ENCODE measurements at places on chromosomes 3 and 15.

GRCh38 chr3:21534462-21534861 is 216.5 kb downstream of the ZNF385D start:
- DNase-seq, result no peak

DNA sequence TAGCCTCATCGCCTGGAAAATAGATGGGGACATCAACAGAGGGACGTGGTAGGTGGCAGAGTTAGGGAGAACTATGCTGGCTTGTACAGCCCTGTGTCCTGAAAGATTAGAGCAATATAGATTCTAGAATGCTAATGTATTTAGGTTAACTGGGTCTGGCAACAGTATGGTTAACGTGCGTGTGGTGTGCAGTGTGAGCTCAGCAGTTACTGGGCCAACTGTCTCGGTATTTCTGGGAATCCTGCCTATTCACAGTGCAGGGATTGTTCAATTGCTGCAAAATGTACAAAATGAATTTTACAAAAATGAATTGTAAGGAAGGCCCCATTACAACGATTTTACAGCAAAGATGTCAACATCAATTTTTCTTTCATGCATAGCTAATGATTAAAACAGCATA is 20.6 kb downstream of the MEIS2 start:
- no peak for DNase-seq

DNA sequence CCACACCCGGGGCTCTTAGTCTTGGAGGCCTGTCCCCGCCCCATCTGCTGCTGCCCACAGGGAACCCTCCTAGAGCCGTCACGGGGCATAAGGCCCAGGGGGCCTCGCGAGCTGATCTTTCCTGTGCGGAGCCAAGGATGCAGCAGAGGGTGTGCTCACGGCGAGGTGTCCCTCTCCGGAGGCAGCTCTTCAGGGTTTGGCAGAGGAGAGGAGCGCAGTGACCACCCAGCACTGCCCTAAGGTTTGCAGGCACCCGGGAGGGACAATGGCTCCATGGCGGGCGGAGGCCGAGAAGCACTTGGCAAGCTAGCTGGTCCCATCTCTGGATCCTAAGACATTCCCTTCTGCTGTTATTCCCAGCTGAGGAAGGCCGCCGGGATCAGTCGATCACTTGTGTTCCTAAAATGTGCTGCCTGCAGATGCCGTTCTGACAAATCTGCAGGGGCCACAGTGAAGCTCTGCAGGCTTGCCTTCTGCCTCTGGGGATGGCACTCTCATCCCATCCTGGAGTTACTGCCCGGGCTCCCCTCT is 47.4 kb upstream of the PCSK6 start:
- DNase-seq, result no peak

DNA sequence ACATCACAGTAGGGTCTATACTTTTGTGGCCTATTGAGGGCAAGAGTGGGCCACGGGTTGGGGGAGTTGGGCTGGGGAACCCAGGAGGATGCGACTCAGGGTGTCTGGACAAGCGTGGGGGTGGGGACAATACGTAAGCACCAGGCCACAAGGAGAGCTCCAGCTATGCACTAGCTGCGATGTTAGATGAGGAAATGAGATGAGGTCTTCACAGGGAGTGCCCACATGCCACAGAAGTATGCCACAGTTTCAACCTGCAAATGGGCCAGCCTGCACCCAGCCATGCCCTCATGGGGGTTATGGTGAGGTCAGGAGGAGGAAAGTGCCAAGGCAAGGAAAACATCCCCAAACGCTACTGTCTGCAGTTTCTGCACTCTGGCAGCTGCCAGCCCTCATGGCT is 30.5 kb downstream of the CACNA2D2 start:
- DNase-seq, result no peak

GRCh38 chr3:9862391-9863057 is 17.5 kb downstream of the CIDEC start:
- DNase-seq, result no peak

DNA sequence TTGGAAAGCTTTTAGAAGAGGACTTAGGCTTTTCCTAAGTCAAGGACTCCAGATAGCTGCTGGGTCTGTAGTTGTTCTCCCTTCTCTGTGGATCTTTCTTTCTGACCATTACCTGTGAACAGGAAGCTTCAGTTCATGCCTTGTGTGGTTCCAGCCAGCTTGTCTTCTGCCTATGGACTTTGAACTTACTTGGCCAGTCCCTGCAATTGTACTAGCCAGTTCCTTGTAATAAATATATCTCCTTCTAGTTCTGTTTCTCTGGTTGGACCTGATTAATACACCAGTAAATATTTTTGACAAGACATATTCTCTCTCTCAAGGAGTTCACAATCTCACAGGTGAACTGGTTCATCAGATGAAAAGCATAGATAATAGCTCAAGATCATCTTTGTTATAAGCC is 341.3 kb upstream of the DPPA4 start:
- no peak for DNase-seq

All from stimulated activated CD4-positive, alpha-beta T cell treated with anti-CD3 and anti-CD28 coated beads, Interleukin-12 subunit alpha, Interleukin-12 subunit beta, amount 100 ng/mL, for 48 hours (primary cell).